ENCODE measurements at places on chromosomes 12 and 14. TPM values are rescaled to one million over a fixed set of nuclear protein-coding genes. Genes with fewer than 3 reads are reported as not detected.

The COQ10A gene
- total RNA-seq: 7.4 TPM

The POTEG gene
- total RNA-seq: not detected

The KRT85 gene
- not detected for total RNA-seq

The SERPINA6 gene
- not detected for total RNA-seq

The SDS gene
- not detected for total RNA-seq

Data from uterine smooth muscle cell (primary cell).